ENCODE measurements at places on chromosomes 11 and 22.

DNA sequence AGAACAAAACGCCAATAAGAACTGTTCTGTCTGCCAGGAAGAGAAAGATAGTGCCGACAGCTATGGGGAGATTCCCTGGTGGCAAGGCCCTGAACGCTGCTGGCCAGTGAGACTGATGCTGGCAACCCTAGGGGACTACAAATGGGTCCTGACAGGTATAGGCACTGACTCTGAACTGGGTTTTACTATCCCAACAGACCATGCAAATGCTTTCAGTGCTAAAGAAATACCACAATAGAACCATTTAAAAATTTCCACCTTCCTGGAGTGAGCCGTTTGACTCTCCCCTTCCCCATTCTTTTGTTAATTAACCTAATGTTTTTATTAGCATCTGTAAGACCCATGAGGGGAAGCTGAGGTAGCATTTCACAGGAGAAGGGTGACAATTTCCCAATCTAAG, 25.7 kb downstream of the USP28 start:
- no peak for DNase-seq

DNA sequence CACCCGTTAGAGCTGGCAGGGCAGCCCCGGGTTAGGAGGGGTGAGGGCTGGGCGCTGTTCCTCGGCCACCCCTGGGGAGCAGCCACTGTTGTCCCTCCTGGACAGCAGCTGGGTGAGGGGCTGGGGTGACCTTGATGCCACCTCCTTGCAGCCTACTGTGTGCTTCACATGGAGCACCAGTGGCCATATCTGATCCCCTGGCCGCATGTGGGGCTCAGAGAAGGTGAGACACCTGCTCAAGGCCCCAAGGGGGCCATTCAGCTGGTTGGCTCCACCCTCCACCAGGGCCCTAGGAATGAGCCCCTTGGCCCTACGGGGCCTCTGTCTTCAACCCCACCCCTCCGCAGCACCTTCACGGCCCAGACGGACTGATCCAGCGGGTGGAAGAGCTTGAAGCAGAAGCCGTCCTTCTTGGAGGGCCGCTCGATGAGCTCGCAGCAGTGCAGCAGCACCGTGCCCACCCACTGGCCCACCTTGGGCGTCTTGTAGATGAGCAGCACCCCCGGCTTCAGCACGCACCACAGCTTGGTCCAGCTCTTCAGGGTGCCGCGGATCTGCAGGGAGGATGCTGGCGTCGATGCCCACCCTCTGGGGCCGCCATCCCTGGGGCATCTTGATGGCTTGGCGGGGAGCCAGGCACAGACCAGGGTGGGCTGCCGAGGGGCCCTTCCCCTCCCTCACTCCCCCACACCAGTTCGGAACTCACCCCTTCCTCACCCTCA, 44.9 kb downstream of the OSBPL5 start:
- no peak for DNase-seq

DNA sequence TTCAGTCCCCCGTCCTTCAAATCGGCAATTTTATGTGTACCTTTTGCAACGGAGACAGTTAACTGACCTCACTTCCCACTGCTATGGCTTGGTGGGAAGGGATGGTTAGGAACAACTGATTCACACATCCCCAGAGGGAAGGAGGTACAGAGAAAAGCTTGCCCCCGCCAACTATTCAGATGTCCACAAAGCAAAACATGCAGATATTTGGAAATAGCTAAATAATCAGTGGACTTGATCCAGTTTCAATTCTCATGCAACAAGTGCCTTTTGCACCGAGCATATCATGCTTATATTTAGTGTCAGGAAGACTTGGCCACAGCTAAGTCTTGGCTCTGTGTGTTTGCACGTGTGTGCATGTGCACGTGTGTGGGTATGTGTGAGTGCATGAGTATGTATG, 144.6 kb downstream of the SNX19 start:
- DNase-seq = no peak

- no peak for DNase-seq
Observed at GRCh38 chr22:24580276-24580675, 12.6 kb downstream of the LRRC75B start.

DNA sequence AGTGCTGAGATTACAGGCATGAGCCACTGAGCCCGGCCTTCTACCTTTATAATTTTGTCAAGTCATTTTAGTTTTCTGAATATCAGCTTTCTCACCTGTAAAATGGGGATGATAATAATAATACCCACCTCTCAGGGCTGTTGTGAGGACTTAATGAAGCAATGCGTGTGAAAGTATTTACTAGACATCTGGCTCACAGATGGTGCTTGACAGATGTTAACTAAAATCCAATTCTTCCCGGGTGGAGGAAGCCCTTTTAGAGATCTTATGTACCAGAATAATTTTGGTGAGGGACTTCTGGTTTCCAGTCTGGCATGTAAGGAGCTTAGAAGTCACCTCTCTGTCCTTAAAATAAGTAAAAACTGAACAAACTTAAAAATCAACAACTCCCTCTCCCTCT, 43.7 kb upstream of the NUP160 start:
- DNase-seq = no peak

DNA sequence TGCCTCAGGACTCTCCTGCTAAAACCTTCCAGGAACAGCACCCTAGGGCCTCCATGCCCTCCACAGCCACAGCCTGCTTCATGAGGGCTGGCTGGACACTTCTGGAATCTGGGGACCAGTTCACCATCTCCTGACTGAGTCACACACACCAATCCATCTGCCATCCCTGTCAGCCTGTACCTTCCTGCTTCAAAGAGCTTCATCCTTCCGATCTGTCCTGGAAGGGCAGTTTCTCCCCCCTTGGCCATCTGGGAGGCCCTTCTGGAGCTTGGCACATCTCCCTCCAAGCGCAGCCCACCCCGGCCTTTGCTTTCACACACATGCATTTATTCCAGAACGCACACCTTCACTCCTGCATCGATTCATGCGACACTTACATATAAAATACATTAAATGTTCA, 13.0 kb downstream of the APBB1 start:
- DNase-seq = no peak

DNA sequence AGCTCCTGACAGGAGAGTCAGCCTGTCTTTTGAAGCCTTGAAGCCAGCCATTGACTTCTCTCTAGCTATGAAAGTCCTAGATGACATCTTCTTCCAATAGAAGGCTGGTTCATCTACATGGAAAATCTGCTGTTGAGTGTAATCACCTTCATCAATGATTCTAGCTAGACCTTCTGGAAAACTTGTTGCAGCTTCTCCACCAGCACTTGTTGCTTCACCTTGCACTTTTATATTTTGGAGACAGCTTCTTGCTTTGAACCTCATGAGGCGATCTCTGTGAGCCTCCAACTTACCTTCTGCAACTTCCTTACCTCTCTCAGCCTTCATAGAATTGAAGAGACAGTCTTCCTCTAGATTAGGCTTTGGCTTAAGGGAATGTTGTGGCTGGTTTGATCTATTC, 58.3 kb downstream of the MYO7A start:
- no peak for DNase-seq

DNA sequence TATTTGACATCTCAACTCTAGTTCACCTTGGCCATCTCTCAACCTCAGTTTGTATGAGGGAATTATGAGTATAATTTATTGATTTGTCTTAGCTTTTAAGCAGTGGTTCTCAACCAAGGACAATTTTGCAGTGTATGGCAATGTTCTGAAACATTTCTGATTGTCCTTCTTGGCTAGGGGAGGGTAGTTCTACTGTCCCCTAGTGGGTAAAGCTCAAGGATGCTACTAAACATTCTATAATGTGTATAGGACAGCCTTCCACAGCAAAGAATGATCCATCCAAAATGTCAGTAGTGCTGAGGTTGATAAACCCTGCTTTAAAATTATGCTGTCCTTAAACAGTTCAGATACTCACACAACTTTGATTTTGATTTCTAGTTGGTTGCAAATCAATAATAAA, 78.1 kb upstream of the ALKBH3 start:
- DNase-seq = no peak

DNA sequence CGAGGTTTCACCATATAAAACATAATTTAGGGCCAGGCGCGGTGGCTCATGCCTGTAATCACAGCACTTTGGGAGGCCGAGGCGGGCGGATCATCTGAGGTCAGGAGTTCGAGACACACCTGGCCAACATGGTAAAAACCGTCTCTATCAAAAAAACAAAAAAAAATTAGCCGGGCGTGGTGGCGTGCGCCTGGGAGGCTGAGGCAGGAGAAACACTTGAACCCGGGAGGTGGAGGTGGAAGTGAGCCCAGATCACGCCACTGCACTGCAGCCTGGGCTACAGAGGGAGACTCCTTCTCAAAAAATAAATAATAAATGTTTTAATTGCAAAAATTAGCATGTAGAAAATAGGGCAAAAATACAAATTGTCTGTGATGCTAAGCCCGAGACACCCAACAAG, 993 bp upstream of the SFI1 start:
- no peak for DNase-seq

DNA sequence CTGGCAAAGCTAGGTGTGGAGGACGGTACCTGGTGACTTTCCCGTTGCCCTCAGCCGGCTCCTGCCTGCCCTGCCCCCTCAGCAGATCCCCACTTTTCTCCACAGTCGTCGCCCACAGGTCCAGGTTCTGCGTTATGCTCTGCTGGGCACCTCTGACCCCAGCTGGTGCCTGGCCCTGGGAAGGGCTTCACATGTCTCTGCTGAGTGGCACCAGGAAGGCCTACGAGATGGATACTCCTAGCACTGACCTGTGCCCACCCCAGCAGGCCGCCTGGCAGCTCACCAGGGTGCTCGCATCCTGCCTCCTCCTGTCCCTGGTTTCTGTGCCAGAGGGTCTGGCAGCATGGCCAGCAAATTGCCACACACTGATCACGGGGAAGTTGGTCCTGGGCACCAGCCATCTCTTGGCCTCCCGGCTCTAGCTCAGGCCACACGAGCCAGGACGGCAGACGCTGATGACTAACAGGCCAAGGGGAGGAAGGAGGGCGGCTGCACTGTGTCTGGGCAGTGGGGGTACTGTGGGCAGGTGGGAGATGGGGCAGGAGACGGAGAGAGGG, 13.8 kb downstream of the CARS1 start:
- DNase-seq = no peak

GRCh38 chr11:120867531-120867930, 156.4 kb upstream of the TBCEL start:
- DNase-seq = no peak

DNA sequence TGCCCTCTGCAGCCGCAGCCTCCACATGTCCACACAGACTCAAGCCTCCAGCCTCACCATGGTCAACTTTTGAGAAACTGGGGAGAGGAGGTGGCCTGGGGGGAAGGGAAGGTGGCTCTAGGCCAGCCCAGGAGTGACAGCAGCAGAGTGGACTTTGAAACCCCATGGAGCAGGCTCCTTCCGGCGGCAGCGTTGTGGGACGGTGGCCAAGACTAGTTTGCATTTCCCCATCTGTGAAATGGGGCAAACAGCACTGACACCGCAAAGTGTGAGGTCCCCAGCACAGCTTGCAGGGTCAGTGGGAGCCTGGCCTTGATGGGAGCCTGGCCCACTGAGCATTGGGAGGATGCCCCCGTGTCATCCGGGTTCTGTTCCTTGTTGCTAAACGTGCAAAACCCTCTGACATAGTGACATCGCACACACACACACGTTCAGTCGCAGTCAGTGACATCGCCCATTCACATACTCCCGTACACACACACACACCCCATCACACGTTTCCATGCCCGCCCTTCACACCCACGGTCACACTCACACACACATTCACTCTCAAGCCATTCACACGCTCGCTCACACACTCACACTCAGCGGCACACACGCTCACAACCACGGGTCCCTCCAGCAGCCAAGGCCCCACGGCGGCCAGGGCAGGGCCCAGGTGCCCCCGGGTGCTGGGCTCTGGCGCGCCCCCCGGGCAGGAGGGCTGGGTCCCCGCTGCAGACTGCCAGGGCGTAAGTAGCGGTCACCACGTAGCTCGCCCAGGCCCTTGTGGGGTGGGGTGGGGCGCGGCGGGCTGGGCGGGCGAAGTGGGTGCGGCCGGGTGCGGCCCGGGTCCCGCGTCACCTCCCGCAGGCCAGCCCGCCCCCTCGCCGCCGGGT, 585 bp downstream of the CYB5R3 start:
- DNase-seq = no peak

DNA sequence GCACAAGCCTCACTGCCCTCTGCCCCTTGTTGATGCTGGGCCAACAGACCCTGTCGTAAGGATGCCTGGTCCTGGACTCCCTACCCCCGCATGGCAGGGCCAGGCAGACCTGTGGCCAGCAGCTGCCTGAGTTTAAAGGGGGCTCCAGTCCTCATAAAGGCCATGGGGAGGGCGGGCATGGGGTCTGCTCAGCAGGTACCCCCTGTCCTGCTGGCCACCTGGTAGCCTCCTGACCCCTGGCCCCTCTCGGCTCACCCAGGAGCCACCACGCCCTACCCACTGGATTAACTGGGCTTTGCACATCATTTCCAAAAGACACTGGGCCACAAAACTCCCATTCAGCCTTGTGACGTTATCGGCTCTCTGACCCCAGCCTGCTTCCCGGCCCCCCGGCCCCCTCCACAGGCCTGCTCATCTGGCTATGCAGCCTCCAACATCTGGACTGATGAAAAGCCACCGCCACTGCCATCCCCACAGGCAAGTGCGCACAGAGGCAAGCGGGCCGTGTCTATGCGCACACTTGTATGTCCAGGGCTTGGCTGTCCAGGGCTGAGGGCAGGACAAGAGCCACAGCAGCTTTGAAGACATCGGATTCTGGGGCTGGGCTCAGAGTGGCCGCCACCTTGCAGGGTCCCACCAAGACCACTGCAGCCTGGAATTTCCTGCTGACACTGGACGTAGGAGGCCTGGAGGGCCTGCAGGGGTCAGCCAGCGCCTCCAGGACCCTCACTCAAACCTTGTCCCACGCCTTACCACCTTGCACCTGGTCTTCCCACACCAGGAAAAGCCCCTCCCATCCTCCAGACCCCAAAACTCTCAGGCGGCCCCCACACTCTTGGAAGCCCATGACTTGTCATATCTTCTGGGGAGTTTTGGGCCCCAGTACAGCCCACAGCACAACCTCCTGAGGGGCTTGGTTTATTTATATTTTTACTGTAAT, 48.7 kb downstream of the IGF2 start:
- no peak for DNase-seq

GRCh38 chr11:114925591-114925990, 247.3 kb downstream of the NXPE2 start:
- DNase-seq = no peak

DNA sequence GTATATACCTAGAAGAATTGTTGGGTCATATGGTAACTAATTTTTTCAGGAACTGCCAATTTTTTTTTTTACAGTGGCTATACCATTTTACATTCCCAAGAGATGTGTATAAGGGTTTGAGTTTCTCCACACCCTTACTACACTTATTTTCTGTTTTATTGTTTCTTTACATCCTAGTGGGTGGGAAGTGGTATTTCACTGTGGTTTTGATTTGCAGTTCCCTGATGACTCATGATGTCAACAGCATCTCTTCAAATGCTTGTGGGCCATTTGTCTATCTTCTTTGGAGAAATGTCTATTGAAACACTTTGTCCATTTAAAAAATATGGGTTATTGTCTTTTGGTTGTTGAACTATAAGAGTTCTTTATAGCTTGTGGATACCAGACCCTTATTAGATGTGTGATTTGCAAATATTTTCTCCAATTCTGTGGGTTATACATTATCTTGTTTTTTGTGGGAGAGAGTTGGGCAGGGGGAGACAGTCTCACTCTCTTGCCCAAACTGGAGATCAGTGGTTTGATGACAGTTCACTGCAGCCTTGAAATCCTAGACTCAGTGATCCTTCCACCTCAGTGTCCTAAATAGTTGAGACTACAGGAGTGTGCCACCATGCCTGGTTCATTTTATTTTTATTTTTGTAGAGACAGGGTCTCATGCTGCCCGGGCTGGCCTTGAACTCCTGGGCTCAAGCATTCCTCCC, 30.3 kb upstream of the PISD start:
- DNase-seq = no peak

Data from neural crest cell (in vitro differentiated cells).